ENCODE measurements at places on chromosomes 7 and 10. TPM values are rescaled to one million over a fixed set of nuclear protein-coding genes. Genes with fewer than 3 reads are reported as not detected.

Gene NCF1
- polyA plus RNA-seq = 0.92 TPM

- no peaks in the 10 kb centered on the region for H3K36me3 ChIP-seq
- DNase-seq = no peak
- H3K27me3 ChIP-seq = no peaks in the 10 kb centered on the region
- no peaks in the 10 kb centered on the region for H3K4me1 ChIP-seq
- H3K27ac ChIP-seq = no peak overlapping the region
- H3K4me3 ChIP-seq = no peak overlapping the region
Measured at GRCh38 chr10:103444478-103444877, 7.7 kb downstream of the CALHM2 start.

DNA sequence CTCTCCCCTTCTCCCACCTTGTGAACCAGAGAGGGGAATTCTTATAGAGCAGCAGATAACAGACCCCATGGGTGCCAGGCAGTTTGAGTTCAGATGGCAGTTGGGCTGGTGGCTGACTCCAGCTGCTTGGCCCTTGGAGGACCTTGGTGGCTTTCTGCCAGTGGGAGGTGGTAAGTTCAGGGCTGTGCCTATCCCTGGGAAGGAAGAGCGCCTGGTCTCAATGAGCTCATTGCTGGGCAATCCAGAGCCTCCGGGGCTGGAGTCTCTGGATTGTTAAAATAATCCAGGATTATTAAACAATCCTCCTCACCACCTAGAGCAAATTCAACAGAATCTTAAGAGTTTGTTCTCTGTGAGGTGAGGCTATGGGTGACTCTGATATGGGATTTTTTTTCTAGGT lies 105.2 kb downstream of the FANK1 start:
- H3K36me3 ChIP-seq = no peaks in the 10 kb centered on the region
- no peaks in the 10 kb centered on the region for H3K4me1 ChIP-seq
- H3K27ac ChIP-seq = no peak overlapping the region
- no peaks in the 10 kb centered on the region for H3K27me3 ChIP-seq
- no peak overlapping the region for H3K4me3 ChIP-seq

Gene CRHR2
- polyA plus RNA-seq = not detected

GRCh38 chr10:59126261-59126660 lies 50.2 kb upstream of the PHYHIPL start:
- no peak for DNase-seq
- H3K36me3 ChIP-seq = no peaks in the 10 kb centered on the region
- H3K27ac ChIP-seq = no peak overlapping the region
- no peaks in the 10 kb centered on the region for H3K27me3 ChIP-seq
- H3K4me3 ChIP-seq = no peak overlapping the region
- no peaks in the 10 kb centered on the region for H3K4me1 ChIP-seq

DNA sequence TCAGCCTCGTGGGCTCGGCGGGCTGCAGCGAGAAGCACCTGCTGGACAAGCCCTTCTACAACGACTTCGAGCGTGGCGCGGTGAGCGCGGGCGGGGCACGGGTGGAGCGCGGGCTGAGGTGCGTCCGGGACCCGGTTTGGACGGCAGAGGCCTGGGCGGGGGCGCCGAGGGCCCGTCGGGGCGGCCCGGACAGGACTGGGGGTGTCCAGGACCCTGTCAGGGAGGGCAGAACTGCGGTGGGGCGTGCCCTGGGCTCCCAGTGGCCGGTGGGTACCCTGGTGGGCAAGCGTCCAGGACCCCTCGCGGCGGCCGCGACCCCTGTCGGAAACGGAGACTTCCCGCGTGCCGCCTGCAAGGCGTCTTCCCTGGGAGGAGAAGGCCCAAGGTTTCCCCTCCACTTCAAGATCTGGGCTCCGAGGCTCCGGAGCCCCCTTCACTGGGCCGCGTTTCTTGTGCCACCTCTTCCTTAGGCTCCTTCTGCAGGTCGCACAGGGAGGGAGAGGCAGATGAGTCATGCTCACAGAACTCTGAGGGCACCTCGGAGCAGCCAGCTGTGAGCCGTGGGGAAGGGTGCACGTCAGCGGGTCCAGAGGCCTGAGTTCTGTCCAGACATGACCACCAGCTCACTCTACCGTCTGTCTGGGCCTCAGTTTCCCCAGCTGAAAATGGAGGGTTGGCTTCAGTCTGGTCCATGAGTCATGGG lies 485 bp downstream of the ALOX5 start:
- no peak overlapping the region for H3K27ac ChIP-seq
- peaks cover 5% of the 10 kb centered on the region for H3K4me1 ChIP-seq
- no peak overlapping the region for H3K4me3 ChIP-seq
- H3K36me3 ChIP-seq = no peaks in the 10 kb centered on the region
- H3K27me3 ChIP-seq = peaks cover 7% of the 10 kb centered on the region

Gene GPER1
- polyA plus RNA-seq = 4.8 TPM

Gene GCK
- 1.0 TPM for polyA plus RNA-seq

DNA sequence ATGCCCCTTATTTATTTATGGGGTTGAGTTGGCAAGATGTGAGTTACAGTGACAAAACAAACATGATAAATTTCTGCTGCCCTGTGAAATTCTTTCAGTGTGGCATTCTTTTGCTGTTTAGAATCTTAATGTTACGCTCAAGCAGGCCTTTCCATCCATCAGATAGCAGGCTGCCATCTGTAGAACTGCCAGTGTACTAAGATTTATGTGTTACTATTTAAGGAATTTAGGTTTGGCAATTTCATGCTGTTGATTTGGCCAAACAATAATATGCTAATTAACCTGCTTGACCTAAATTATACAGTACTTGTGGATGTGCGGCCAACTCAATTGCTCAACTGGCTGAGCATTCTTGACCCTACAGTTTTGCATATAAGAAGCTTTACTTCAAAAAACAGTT lies 477.7 kb upstream of the TPK1 start:
- no peaks in the 10 kb centered on the region for H3K36me3 ChIP-seq
- no peak for DNase-seq

Gene YAE1
- polyA plus RNA-seq = 25.0 TPM

- no peaks in the 10 kb centered on the region for H3K27me3 ChIP-seq
- H3K27ac ChIP-seq = no peak overlapping the region
- no peaks in the 10 kb centered on the region for H3K36me3 ChIP-seq
- H3K4me1 ChIP-seq = peaks cover 6% of the 10 kb centered on the region
Measured at GRCh38 chr7:111392294-111392693, 170.0 kb downstream of the IMMP2L start.

DNA sequence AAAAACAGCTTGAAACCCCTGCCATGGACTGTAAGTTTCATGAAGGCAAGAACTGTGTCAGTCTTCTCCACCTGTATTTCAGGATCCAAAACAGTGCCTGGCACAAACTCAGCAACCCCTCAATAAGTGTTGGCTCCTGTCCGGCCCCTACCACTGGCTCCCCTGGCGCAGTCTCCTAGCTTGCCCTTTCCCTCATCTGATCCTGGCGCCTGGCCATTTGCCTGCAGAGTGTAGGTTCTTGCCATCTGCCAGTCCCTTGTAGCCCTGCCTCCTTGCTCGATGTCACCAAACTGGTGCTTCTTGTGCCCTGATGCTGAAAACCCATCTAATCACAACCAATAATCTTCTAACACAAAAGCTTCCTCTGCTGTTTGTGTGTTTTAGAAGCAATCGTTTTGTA lies 60.4 kb downstream of the LGI1 start:
- H3K4me1 ChIP-seq = no peaks in the 10 kb centered on the region
- H3K27ac ChIP-seq = no peak overlapping the region
- no peaks in the 10 kb centered on the region for H3K36me3 ChIP-seq

Gene GNAT3
- polyA plus RNA-seq = not detected

- H3K4me1 ChIP-seq = peaks cover 14% of the 10 kb centered on the region
- H3K36me3 ChIP-seq = no peaks in the 10 kb centered on the region
- peak overlapping the region; percentile 50 for H3K4me3 ChIP-seq
- H3K27me3 ChIP-seq = no peaks in the 10 kb centered on the region
- H3K27ac ChIP-seq = no peak overlapping the region
- DNase-seq = peak; percentile 59
Measured at GRCh38 chr7:22726345-22726906, 574 bp upstream of the IL6 start.

Gene WEE2
- polyA plus RNA-seq = 0.13 TPM

DNA sequence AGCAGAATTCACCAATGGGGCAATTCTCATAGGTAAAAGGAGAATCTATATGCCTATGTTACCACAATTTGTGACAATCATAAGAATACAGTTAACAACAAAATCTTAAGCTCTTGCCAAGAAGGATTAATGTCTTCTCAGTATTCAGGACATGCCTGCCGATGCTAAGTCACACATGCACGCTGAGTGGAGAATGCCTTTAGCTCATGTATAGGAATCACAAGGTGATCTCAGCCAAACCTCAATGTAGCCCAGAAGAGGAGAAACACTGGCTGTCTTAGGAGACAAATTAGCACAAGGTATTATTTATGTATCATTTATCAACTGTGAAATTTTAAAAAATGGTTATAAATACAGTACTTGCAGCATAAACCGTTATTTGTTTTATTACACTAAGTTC lies 2.7 kb downstream of the HTR7 start:
- H3K27ac ChIP-seq = no peak overlapping the region
- no peaks in the 10 kb centered on the region for H3K36me3 ChIP-seq
- no peak for DNase-seq
- H3K27me3 ChIP-seq = peaks cover 16% of the 10 kb centered on the region
- H3K4me3 ChIP-seq = no peak overlapping the region

Gene AKR1B15
- polyA plus RNA-seq = not detected

DNA sequence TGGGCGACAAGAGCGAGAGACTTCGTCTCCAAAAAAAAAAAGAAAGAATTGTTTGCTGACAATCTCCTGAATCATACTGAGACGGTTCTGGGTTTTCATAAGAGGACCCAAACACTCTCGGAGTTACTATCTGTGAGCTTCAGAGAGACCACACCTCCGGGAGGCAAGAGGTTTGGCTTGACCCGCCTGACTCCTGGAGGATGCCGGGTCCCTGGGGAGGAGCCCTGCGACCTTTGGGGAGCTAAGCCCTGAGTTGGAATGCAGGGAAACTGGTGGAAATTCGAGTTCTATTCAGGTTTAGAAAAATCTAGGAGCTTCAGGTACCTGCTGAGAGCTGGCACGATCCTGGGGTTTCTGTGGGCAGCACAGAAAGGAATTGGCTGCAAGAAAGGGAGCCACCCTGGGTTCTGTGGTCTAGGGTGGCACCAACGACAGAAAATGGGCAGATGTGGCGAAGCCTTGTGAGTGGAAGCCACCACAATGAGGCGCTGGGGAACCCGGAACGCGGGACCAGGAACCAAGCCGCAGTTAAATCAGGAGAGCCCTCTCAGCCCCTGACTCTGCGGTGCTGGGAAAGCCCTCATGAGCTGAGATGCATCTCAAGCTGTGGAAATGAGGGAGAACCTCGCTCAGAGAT lies 21.9 kb upstream of the GATAD1 start:
- peak; percentile 71 for DNase-seq
- H3K4me3 ChIP-seq = no peak overlapping the region
- H3K27ac ChIP-seq = no peak overlapping the region
- H3K27me3 ChIP-seq = no peaks in the 10 kb centered on the region

GRCh38 chr7:155349601-155350331 lies 52.1 kb downstream of the INSIG1 start:
- no peaks in the 10 kb centered on the region for H3K4me1 ChIP-seq
- H3K36me3 ChIP-seq = no peaks in the 10 kb centered on the region
- H3K27me3 ChIP-seq = no peaks in the 10 kb centered on the region
- H3K4me3 ChIP-seq = no peak overlapping the region

Gene SFTPD
- polyA plus RNA-seq = 1.7 TPM

Gene HOXA9
- polyA plus RNA-seq = 36.7 TPM

Gene ANKRD7
- polyA plus RNA-seq = 1.3 TPM

- H3K27me3 ChIP-seq = no peaks in the 10 kb centered on the region
- H3K27ac ChIP-seq = peak overlapping the region; percentile 14
- DNase-seq = peak; percentile 22
- H3K4me1 ChIP-seq = no peaks in the 10 kb centered on the region
- no peak overlapping the region for H3K4me3 ChIP-seq
- H3K36me3 ChIP-seq = no peaks in the 10 kb centered on the region
Measured at GRCh38 chr7:122803323-122803722, 82.9 kb downstream of the CADPS2 start.

Gene OPN1SW
- polyA plus RNA-seq = not detected

GRCh38 chr10:116670706-116671105 lies 50.0 kb downstream of the PNLIPRP2 start:
- H3K27me3 ChIP-seq = no peaks in the 10 kb centered on the region
- H3K4me1 ChIP-seq = no peaks in the 10 kb centered on the region
- no peak overlapping the region for H3K4me3 ChIP-seq
- no peak for DNase-seq

GRCh38 chr7:7773334-7774309 lies 55.2 kb upstream of the RPA3 start:
- H3K27me3 ChIP-seq = no peaks in the 10 kb centered on the region
- no peaks in the 10 kb centered on the region for H3K4me1 ChIP-seq
- no peak for DNase-seq
- no peaks in the 10 kb centered on the region for H3K36me3 ChIP-seq
- H3K4me3 ChIP-seq = no peak overlapping the region
- no peak overlapping the region for H3K27ac ChIP-seq

All from kidney (tissue), 22 donors.